ENCODE measurements at places on chromosomes 16 and 17. TPM values are rescaled to one million over a fixed set of nuclear protein-coding genes. Genes with fewer than 3 reads are reported as not detected.

The RANGRF gene
- 9.1 TPM for total RNA-seq

The TBC1D3K gene
- total RNA-seq = not detected

The AOC2 gene
- total RNA-seq = 1.0 TPM

The P2RX5 gene
- total RNA-seq = 0.36 TPM

The TBC1D3 gene
- total RNA-seq = not detected

The NECAB2 gene
- total RNA-seq = 3.7 TPM

The OR1A2 gene
- not detected for total RNA-seq

The USP36 gene
- total RNA-seq = 45.1 TPM

The GGA3 gene
- total RNA-seq = 15.3 TPM

The SLC13A2 gene
- not detected for total RNA-seq

The GUCY2D gene
- total RNA-seq = 1.4 TPM

The SLC25A10 gene
- 12.7 TPM for total RNA-seq

The PYY gene
- total RNA-seq = not detected

The KCNJ16 gene
- under 0.01 TPM for total RNA-seq

The PRAC1 gene
- total RNA-seq = not detected

The WSCD1 gene
- total RNA-seq = 0.33 TPM

The ITGAD gene
- not detected for total RNA-seq

The TMC8 gene
- 1.3 TPM for total RNA-seq

The KRTAP1-5 gene
- total RNA-seq = not detected

The FBXW10 gene
- total RNA-seq = 0.36 TPM

The TPPP3 gene
- not detected for total RNA-seq

The AANAT gene
- not detected for total RNA-seq

The SYT17 gene
- not detected for total RNA-seq

The KRTAP9-9 gene
- total RNA-seq = not detected

The KIF19 gene
- not detected for total RNA-seq

The ABCC11 gene
- total RNA-seq = 0.31 TPM

The SP2 gene
- total RNA-seq = 3.8 TPM

The NEK8 gene
- total RNA-seq = 1.4 TPM

Data from melanocyte of skin (primary cell).